Vagina (tissue), 2 donors: ENCODE measurements at places on chromosomes 1 and 21. TPM values are rescaled to one million over a fixed set of nuclear protein-coding genes. Genes with fewer than 3 reads are reported as not detected.

DNA sequence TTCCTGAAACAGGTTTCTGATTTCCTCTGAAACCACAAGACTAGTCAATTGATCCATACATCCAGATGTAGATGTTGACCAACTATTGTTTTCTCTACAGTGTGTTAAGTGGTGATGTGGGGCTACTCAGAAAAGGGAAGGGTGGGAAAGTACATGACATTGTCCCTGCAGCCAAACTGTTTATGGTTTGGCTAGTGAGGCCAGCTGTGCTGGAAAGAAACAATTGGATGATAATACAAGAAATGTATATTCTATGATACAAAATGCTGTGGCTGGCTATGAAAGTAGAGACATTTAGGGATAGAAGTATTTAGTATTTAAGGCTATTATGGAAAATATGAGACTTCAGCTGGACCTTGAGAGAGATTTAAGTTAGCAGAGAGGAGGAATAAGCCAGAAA, 244.5 kb downstream of the ADGRL2 start:
- DNase-seq: no peak

GRCh38 chr1:22071511-22071910, 19.0 kb downstream of the CDC42 start:
- DNase-seq: no peak

DNA sequence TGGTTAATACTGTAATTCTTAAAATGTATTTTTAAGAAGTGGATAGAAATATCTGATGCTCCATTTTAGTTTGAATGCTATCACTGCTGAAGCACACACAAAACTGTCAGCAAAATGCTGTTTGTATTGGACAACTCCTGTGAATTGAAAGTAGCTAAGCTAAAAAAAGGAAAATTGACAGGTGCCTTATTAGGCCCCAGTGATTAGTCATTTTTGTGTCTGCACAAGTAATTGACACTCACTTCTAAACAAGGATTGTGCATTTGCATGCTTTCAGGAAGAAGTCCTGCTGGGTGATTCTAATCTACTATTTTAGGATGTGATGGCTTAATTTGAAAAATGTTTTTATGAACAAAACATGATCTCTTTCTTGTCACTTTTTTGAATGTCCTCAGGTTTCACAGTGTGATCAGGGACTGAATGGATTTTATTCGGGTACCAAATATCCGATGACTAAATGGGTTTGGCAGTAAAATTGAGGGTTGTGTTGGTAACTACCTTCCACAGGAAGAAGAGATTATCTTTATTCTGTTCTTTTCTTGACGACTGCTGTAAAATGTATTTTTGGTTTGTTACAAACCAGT, 13.0 kb upstream of the MAP3K7CL start:
- DNase-seq: no peak

The FCRL6 gene
- total RNA-seq: not detected

GRCh38 chr1:91821126-91821868, 64.7 kb downstream of the TGFBR3 start:
- no peak for DNase-seq
